ENCODE measurements at places on chromosomes 13 and 19. TPM values are rescaled to one million over a fixed set of nuclear protein-coding genes. Genes with fewer than 3 reads are reported as not detected.

The ATP4A gene
- total RNA-seq, result not detected

The GPR4 gene
- total RNA-seq, result not detected

The MEF2B gene
- total RNA-seq, result 1.4 TPM

The CLEC11A gene
- 2.4 TPM for total RNA-seq

DNA sequence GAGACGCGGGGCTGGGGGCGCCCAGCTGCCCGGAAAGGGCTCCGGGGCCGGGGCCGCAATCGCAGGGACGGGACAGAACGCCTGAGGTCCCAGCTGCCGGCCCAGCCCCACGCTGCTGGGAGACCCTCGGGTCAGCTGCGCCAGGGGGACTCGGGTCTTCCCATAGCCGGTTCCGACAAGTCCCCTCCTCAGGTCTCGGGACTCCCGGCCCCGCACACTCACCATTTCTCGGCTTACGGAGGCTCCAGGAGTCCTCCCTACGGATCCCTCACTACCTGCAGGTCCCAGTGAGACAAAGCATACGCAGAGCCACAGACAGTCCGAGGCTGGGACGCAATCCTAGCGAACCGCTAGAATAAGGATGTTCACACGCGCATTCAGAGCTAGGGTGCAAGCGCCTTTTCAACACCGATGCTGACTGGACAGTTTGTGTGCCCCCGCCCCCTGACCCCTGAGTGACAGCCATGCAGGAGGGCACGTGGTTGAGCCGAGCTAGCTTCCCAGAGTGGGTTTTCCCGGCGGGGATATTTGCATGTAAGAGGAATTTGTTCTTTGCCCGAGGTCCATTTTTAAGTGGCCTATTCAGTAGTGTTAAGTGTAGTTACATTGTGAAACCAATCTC lies 13.6 kb downstream of the ZNF490 start:
- H3K27ac ChIP-seq, result no peak overlapping the region
- peaks cover 46% of the 10 kb centered on the region for H3K36me3 ChIP-seq
- H3K4me3 ChIP-seq, result no peak overlapping the region
- no peaks in the 10 kb centered on the region for H3K4me1 ChIP-seq
- H3K27me3 ChIP-seq, result no peaks in the 10 kb centered on the region

DNA sequence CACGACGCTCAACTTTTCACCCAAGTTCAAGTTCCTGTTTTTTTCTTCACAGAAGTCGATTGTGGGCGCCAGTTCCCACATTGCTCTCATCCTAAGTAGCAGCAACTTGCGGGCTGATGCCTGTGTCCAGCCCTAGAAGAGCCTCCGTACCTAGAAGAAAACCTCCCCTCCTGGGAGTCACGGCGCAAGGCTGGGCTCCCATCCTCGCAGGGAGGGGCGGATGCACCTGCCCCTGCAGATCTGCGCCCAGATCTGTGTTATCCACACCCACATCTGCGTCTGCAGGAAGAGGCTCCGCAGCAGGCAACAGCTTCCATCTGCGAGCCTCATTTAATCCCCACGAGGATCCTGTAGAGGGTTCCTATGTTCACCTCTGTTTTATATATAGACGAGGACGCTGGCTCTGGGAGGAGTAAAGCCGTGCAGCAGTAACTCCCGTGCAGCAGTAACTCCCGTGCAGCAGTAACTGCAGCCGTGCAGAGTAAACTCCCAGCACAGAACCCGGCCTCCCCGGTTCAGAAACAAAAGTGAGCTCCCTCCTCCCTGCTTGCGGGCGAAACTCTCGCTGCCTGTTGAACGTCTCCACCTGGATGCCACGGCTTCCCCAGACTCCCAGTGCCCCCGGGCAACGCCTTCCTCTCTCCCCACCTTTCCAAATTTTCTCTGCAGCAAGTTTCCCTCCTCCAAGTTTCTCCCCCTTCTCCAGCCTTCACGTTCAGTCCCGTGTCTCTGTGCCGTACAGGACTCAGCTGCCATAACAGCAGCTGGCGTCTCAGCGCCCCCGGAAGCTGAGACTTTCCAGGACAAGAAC lies 23.5 kb upstream of the LAIR1 start:
- H3K4me3 ChIP-seq, result peak overlapping the region; percentile 41
- H3K36me3 ChIP-seq, result no peaks in the 10 kb centered on the region
- no peak for DNase-seq
- peaks cover 6% of the 10 kb centered on the region for H3K4me1 ChIP-seq
- no peak overlapping the region for H3K27ac ChIP-seq

DNA sequence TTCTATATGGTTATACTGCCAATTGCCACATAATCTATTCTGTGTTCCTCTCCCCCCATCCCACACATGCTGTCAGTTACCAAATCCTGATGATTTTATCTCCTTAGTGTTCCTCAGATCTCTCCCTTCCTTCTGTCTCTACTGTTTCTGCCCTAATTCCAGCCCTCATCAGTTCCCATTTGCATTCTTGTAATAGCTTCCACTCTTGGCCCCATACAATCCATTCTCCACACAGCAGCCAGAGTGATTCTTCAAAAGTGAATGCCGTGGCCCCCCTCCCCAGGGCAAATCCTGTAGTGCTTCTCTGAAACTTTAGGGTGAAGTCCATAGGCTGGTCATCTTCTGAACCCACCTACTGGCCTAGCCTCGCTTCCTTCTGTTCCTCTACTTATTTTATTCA lies 114.4 kb downstream of the ZAR1L start:
- no peaks in the 10 kb centered on the region for H3K36me3 ChIP-seq
- H3K4me3 ChIP-seq, result no peak overlapping the region
- no peak overlapping the region for H3K27ac ChIP-seq
- H3K4me1 ChIP-seq, result no peaks in the 10 kb centered on the region

- no peaks in the 10 kb centered on the region for H3K4me1 ChIP-seq
- DNase-seq, result no peak
- no peak overlapping the region for H3K4me3 ChIP-seq
- H3K36me3 ChIP-seq, result peaks cover 35% of the 10 kb centered on the region
- H3K27me3 ChIP-seq, result no peaks in the 10 kb centered on the region
These were observed 19.4 kb downstream of the AKT2 start for GRCh38 chr19:40265763-40266099.

All from MCF 10A (cell line).